ENCODE measurements at places on chromosomes 7 and 10. TPM values are rescaled to one million over a fixed set of nuclear protein-coding genes. Genes with fewer than 3 reads are reported as not detected.

Gene FAM25G
- not detected for total RNA-seq

Gene LDB3
- 0.07 TPM for total RNA-seq

Gene RALA
- 36.7 TPM for total RNA-seq

DNA sequence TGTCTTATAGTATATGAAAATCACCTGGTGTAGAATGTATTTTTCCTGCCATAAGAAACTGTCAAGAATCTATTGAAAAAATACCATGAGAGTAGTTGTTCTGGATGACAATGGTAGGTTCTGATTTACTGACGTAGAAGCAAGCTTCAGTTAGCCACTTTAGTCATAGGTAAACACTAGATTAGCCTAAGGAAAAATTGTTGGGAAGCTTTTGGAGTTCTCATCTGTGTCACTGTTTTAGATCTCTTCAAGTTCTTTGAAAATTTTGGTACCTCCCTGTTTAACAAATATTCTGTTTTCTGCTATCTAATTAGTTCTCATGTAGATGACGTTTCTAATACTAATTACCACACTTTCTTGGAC lies 131.8 kb downstream of the ADK start:
- H3K27me3 ChIP-seq, result no peaks in the 10 kb centered on the region
- peaks cover 5% of the 10 kb centered on the region for H3K4me1 ChIP-seq
- no peak overlapping the region for H3K27ac ChIP-seq
- no peaks in the 10 kb centered on the region for H3K36me3 ChIP-seq

GRCh38 chr7:88919478-88920131 lies 124.1 kb upstream of the TEX47 start:
- no peaks in the 10 kb centered on the region for H3K27me3 ChIP-seq
- no peak overlapping the region for H3K27ac ChIP-seq
- no peak overlapping the region for H3K4me3 ChIP-seq

DNA sequence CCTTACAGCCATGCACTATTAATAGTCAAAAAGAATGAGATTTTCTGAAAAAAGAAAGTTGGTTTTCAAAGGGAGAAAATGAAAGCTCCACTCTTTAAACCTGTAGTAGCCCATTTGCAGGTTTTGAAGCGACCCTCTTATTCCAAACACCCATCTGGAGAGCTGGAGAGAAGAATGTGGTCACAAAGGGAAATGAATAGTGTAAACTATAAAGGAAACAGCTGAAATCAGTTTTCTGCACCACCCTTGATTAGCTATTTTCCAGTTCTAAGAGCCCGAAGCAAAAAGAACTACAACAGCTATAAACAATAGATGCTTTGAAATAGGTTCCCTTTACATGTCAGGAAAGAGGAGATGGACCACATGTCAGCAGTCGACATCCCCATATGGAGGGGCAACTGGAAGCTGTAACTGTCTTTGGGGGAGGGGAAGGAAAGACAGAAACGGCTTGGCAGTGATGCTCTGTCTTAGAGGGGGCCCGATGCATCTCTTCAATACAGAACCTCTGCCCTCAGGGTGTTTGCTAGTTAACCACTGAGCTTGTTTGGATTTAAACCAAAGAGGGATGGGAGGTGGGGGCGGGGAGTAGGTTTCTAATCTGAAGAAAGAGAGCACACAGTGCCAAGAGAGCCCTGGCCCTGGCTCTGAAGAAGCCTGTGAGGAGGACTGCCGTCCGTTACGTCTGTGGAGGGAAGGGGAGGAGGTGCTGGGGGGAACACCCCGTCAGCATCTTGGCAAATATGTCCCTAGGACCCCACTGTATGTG lies 55.3 kb downstream of the CPVL start:
- no peaks in the 10 kb centered on the region for H3K36me3 ChIP-seq
- DNase-seq, result no peak
- peak overlapping the region; percentile 52 for H3K4me3 ChIP-seq
- no peaks in the 10 kb centered on the region for H3K27me3 ChIP-seq
- no peak overlapping the region for H3K27ac ChIP-seq

DNA sequence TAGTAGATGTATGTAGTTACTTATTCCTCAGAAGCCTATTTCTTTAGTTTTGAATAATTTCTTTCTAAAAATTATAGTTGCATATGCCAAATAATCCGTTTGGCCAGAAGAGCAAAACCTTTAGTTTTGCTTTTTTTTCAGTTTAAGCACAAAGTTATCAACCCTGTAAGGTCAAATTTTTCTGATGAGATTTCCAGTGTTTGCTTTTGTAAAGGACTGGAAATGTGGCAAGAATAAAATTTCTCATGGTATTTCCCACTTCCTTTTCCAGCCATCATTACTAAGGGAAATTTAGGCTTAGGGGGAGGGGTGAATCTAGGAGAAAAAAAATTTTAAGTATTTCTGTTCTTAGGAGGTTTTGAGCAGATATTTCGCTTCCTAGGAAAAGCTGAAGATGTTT lies 7.6 kb downstream of the CALD1 start:
- H3K4me3 ChIP-seq, result no peak overlapping the region
- DNase-seq, result no peak
- no peaks in the 10 kb centered on the region for H3K27me3 ChIP-seq
- no peak overlapping the region for H3K27ac ChIP-seq
- no peaks in the 10 kb centered on the region for H3K4me1 ChIP-seq

GRCh38 chr10:119896061-119896655 lies 3.6 kb downstream of the SEC23IP start:
- H3K4me3 ChIP-seq, result no peak overlapping the region
- no peak overlapping the region for H3K27ac ChIP-seq
- DNase-seq, result no peak

Data from T-cell (primary cell).